Eye (tissue), 1 donor: ENCODE measurements at places on chromosomes 1 and 21.

- no peak for DNase-seq
Observed at GRCh38 chr1:114128293-114128692, 25.4 kb downstream of the SYT6 start.

DNA sequence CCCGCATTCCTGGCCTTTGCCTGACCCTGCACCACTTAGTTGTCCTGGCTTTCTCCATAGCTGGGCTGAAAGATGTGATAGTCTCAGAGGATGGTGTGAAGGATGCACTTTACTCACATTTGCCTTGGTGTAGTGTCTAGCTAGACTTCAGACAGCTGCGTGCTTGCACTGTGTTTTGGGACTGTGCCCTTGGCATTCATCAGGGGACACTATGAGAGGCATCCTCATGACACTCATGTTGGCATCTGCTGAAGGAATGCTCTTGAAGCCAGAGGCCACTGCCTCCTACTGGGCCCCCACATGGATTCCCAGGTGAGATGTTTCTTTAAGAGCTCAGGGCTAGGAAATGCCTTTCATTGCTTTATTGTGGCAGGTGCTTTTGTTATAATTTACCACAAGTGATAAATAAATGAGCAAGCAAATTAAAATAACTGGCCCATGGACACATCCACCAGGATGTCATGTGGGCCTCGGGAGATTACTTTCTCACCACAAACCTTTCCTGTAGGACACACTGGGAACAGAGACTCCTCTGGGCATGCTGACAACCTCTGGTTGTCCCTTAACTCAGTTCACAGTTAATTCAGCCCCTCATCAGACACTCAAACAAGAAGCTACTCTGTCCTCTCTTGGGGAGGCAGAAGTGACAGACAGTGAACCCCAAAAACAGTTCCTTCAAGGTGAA is 99.4 kb upstream of the SPATA6 start:
- DNase-seq: peak; percentile 35

DNA sequence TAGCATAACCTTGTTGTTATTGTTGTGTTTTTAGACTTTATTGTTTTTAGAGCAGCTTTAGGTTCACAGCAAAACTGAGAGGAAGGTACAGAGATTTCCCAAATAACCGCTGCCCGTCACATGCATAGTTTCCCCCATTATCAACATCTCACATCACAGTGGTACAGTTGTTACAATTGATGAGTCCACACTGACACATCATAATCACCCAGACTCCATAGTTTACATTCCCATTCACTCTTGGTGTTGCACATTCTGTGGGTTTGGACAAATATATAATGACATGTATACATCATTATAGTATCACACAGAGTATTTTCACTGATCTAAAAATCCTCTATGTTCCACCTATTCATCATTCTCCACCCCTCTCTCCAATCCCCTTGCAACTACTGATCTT is 25.9 kb upstream of the TOR3A start:
- no peak for DNase-seq

DNA sequence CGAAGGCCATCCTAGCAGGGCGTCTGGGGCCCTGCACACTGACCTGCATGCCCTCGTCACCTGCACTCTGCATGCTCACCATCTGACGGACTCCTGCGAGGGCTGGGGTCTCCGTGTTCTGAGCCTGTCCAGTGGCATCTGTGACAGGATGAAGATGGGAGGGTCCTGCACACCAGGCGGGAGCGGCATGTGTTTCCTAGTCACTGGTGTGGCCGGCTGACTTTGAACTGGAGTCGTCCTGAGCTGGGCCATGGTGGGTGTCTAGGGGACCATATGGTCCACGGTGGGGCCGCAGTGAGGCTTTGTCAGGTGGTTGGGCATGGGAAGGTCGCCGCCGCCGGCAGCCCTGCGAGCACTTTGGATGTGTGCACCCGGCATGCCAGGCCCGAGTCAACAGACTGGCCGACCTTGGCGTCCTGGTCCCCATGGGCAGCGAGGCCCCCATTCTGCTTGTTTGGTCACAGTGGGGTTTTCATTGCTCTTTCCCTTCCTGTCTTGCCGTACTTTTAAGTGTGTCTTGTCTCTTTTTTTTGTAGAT is 16.7 kb upstream of the DIP2A start:
- no peak for DNase-seq

DNA sequence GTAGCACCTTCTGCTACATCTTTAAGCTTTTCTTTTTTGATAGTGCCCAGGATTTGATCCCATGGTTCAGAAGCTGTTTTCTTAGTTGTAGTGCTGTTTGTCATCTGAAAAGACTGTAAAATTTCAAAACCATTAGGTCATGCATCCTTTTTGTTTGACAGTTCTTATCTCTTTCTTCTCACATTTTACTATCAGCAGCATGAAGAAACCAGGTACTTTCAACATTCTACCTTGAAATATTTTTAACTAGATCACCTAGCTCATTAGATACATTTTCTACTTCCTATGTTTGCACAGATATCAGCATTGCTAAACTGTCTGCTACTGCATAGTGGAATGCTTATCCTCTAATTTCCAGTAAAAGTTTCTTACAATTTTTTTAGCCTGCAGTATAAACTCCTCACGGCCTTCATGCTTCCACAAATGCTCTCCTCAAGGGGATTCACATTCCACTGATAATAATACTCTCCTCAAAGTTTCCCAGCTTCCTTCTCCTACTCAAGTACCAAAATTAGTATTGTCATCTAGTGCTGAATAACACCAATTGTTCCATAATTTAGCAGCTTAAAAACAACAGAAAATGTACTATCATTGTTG is 243.9 kb upstream of the ZRANB2 start:
- no peak for DNase-seq

DNA sequence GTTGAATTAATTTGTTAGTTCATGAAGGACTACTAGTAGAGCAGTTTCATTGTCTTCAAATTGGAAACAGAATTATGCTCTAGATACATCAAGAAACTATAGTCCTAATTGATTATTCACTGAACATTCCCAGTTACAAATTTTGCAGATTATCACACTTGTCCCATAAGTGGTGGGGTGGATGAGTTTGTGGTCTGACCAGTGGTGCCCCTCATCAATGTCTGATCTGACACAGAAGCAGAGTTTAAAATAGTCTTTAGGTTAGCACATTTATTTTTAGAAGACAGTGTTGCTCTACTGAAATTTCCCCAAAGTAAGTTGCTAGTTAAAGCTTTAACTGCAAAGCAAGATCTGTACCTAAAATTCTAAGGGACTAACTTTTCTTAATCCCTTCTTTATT is 42.9 kb downstream of the INKA2 start:
- DNase-seq: no peak

DNA sequence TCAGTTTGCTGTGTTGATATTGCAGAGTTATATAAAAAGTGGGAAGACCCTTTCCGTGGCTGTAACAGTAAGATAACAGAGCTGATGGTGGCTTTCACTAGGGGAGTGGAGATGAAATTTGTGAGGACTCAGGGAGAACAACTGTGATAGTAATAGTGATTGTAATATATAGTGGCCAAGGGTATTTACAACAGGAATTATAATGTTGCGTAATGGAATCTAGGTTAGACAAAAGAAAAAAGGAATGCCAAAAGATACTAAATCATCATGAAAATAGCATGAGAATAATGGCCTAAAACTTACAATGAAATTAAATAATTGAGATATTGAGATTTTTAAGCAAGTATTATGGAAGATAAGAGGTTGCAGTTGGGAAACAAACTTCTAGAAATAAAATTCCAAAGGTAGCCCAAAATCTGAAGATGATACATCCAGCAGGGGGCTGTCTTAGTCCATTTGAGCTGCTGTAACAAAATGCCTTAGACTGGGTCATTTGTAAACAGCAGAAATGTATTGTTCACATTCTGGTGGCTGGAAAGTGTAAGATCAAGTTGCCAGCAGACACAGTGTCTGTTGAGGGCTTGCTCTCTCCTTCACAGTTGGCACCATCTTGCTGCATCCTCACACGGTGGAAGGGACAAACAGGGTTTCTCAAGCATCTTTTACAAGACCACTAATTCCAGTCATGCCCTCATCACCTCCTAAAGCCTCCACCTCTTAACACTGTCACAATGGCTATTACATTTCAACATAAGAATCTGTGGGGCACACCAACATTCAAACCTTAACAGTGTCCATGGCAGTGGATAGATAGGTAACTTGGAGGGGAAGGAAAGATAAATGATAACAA is 711.2 kb downstream of the MRPL39 start:
- DNase-seq: peak; percentile 35

DNA sequence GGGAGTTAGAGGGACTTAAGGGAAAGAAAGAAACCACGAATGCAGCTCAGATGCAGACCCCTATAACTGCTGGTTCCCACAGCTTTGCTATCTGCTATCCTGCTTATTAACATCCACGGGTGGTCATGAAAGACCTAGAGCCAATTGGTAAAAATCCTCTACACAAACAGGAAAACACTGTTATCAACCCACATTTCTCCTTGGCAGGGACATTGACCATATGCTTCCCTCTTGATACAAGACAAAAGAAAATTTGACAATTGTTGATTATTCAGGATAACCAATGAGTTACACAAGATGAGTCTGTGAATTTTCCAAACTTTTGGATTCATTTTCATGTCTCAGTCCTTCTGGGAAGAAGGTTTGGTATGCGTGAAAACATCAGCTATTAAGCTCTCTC is 90.4 kb downstream of the TIAM1 start:
- DNase-seq: no peak
